ENCODE measurements at places on chromosomes 11 and 22.

DNA sequence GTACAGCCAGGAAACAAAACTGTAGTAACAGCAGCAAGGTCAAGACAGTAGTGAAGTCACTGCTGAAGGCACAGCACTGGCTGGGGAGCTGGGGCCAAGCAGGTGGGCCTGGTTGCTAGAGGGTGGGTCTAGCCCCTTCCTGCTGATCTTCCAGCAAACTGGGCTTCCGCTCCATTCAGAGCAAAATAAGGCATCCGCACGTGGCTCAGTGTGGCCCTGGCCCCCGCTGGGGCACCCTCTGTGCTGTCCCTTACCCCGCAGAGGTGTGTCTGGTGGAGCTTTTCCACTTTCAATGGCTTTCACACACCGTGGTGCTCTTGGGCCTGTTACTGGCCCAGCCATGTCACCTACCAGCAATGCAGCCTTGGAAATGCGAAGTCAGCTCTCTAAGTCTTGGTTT lies 162.4 kb upstream of the B3GAT1 start:
- no peak for DNase-seq

GRCh38 chr11:104725796-104726408 lies 172.4 kb downstream of the CASP12 start:
- no peak for DNase-seq

GRCh38 chr11:34423300-34423699 lies 15.4 kb upstream of the CAT start:
- DNase-seq: no peak

- no peak for DNase-seq
Observed at GRCh38 chr22:19972652-19973550, 31.3 kb upstream of the TXNRD2 start.

DNA sequence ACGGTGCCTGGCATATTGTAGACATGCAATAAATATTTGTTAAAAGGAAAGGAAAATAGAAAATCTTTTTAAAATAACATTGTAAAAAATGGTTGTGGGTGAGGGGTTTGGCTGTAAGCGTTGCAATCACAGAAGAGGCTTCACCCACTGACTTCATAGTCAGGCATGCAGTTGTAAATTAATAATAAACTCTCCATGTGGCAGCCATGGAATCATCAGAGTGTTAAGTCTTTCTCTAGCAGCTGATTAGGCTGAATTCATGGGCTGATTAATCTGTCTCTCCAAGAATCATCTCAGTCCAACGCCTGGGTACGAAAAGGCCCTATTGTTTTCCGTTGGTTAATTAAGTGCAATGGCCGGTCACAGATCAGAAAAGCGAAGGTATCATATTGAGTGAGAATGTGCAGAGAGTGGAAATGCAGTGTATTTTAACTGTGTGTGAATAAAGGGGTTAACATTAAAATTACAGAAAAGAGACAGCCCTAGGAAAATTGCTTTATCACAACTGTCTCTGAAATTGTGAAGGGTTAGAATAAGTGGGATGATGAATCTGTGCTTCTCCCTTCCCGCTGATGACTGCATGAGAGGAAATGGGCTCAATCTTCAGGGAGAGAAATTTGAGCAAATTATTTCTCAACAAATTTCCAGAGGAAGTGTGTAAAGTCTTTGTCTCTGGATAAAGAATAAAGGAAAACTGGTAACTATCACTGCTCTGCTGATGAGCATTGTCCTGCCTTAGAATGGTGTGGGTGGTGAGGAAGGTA lies 269.0 kb downstream of the FAM76B start:
- DNase-seq: no peak

- no peak for DNase-seq
Observed at GRCh38 chr22:30314915-30315314, 11.8 kb downstream of the TBC1D10A start.

Measured in stimulated activated CD8-positive, alpha-beta memory T cell treated with anti-CD3 and anti-CD28 coated beads, Interleukin-15, amount 100 ng/mL, for 1 hour (primary cell).